ENCODE measurements at places on chromosomes 1 and 21.

GRCh38 chr21:43590194-43590593 lies 69.1 kb downstream of the HSF2BP start:
- DNase-seq: no peak

- no peak for DNase-seq
Measured at GRCh38 chr21:17859661-17860060, 40.5 kb upstream of the C21orf91 start.

DNA sequence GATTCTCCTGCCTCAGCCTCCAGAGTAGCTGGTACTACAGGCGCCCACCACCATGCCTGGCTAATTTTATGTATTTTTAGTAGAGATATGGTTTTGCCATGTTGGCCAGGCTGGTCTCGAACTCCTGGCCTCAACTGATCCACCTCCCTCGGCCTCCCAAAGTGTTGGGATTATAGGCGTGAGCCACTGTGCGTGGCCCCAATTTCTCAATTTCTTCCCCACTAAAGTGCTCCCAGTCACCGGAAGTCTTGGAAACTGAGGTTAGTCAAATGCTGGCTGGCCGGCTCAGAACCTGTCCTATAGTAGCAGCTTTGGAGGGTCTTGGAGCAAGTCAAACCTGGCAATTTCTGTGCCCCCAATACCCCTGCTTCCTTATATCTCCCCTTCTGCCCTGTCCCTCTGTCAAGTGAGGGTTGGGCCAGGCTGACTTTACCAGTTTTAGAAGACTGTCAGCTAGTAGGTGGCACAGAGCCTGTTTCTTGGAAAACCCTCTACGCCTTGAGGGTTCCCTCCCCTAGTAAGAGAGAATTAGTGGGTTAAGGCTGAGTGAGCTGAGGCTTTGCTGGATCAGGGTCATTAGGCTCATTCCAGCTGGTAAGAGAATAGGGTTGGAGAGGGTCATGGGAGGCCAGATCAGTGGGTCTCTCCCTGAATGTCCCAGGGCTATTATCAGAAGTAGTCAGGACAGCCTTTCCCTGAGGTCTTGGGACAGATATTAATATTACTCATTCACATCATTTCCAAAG lies 8.3 kb upstream of the EPB41 start:
- DNase-seq: no peak

- DNase-seq: no peak
Measured at GRCh38 chr1:186715887-186716809, 35.9 kb upstream of the PTGS2 start.

DNA sequence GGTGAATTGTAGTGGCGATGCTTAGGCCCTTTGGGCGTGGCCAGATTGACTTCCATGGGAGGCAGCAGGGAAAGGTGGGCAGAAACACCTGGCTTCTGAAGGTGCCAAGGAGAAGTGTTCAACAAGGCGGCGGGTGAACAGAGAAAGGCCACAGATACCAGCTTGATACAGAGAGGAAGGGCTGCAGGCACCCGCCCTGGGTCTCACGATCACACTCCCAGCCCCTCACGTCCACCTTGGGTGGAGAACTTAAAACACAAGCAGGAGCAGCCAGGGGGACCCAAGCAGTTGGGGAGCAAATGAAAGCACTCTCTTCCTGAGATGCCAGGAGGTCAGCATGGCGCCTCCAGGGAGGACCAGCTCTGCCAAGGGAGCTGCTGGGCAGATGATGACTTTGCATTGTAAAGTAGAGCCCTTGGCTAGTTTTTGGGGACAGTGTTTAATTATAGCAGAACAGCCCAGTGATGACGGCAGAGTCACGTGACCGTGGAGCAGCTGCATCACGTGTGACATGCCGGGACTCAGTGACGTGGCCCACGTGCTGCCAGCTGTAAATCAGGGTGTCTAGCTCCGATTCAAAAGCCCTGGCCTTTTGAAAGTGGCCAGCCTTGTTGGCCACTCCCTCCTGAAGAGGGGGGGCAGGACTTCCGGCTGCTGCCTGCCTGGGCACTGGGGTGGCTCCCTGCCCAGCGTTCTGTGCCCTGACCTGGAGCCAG lies 19.0 kb downstream of the SLC37A1 start:
- DNase-seq: no peak

DNA sequence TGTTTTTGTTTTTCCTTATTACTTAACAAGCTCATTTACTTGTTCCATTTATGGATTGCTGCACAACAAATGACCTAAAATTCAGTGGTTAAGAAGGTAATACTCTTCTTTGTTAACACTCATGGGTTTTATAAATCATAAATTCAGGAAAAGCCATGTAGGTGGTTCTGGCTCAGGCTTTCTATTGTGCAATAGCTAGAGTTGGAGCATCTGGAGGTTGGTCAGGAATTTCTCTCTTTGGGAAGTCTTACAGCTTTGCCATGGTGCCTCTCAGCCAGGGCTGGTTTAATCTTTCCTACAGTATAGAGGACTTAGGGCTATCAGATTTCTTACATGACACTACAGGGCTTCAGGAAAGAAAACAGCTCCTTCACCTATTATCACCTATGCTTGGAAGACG lies 1677.1 kb downstream of the KCNT2 start:
- no peak for DNase-seq

GRCh38 chr1:210123383-210123782 lies 109.2 kb upstream of the SERTAD4 start:
- no peak for DNase-seq

DNA sequence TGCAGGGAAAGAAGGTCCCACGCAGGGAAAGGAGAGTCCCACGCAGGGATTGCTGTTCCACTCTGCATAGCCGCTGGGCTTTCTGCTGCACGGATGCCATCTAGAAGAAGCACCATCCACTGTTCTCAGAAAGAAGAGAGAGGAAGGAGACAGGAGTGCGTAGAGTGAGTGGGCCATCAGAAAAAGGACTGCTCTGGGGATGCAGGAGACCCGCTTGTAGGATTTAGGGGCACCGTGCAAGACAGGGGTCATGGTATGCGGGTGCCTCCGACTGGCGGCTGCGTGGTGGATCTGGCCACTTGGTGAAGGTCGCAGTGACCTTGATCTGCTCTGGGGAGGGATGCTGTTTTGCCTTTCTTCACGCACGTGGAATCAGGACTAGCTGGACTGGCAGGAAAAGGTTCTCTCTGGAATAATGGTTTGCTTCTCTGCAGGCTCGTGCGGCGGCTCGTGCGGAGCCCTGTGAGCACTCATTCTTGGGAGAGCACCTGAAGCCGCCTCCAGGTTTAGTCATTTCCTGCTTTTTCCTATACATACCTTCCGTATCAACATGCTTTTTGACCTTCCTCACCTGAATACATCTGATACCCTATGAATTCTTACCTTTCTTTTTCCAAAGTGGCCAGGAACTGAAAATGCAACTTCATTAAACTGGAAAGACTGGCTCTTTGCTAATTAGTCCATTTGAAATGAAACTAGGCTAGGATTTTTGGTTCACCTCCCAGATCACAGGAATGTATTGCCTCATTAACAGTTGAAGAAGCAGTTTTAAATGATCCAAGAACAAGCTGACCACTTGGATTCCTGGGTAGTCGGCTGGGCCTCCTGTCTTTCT lies 181.6 kb downstream of the KIF26B start:
- no peak for DNase-seq

GRCh38 chr1:200174525-200175295 lies 147.2 kb downstream of the NR5A2 start:
- DNase-seq: no peak

DNA sequence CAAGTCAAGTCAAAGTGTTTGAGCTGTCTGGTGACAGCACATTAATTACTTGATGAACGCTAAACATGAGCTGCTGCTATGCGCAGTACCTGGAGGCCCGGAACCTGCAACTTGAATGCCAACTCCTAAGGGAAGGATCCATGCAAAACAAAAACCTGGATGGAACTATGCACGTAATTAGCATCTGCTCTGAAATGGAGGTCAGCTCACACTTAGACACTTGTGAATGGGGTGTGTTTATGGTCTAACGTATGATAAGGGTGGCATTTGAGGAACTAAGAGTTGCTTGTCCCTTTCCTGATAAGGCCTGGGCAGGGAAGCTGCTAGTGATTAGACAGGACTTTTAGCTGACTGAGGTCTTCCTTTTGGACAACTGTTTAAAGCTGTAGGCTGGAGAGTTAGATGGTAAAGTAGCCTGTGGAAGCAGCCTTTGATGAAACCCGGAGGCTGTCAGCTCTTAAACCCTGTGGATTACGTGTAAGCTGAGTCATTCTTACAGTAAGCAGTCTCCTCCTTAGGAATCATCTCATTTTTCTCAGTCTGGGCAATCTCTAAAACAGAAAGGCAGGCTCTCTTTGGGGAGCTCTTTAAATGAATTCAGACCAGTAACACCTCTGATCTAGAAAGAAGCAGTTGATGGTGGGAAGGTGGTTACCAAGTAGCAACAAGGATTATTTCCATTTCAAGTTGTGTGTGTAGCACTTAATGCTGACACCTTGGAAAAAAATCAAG lies 6.8 kb downstream of the TENT5C start:
- no peak for DNase-seq

DNA sequence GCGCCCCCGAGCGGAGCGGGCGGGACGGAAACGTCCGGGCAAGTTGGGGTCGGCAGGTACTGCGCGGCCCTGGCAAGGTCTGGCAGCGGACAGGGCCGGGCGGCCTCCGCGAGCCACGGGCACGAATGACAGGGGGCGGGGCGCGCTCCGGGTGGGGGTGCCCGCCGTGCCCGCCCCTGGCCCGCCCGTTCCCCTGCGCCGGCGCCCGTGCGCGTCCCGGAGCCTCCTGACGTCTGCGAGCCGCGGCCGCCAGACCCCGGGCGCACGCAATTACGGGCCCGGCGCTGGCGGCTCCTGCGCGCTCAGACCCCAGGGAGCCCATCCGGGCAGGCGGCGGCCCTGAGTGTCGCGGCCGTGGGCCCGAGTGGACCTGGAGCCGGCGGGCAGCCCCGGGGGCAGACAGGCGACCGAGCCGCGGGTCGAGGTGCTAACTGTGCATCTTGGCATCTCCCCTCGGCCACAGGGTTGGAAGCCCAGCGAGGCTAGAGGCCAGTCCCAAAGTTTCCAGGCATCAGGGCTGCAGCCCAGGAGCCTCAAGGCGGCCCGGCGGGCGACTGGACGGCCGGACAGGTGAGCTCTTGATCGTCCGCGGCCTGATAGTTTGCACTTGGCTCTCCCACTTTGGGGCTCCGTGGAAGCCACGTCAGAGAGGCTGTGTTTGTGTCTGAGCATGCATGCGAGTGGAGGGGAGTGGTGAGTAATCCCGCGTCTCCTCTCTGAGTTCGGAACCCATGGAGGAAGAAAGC lies 918 bp downstream of the MIB2 start:
- DNase-seq: no peak

DNA sequence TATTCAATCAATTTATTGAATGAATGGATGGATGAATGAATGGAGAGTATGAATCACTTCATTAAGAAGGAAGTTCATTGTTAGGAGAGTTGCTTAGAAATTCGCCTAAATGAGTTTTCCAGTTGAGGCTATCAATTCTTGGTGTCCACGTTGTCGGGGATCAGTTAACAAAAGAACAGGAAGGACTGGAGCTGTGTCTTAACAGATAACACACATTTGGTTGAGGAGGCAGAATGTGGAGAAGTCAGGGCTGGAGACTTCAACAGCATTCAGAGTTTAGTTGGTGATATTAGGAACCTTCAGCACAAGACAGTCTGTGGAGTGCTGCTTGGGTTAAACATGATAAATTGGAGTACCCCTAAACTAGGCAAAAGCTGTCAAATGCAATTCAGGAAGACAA lies 33.7 kb downstream of the ZBTB18 start:
- no peak for DNase-seq

DNA sequence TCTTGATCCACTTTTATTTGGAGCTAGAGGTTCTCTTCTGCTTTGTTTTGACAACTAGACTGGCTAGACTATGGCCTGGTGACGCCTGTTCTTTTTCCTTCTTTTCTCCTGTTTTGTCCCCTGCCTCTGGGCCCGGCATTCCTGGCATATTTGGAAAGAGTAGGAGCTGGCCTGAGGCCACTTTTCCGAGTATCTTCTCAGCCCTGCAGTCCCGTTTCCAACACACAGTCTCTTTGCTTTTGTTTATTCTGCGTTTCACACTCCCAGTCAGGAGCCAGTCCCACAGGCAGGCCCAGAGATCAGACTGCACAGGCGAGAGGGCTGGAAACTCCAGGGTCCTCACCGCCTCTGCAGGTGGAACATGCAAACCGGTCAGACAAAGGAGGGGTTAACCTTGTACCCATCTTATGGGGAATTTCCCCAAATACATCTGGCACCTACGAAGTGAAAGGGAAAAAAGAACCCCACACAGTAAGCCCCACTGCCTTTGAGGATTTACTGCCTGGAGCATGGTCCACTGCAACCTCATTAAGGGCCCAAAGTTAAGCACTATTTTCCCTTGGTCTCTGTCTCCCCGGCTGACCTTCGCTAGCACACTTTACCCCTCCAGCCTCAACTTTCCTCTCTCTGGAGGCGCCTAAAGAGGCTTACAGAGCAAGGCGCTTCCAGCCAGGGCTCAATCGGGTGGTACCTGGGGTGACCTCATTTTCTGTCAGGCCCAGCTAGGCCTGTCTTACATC lies 141.1 kb downstream of the TOMM20 start:
- no peak for DNase-seq

DNA sequence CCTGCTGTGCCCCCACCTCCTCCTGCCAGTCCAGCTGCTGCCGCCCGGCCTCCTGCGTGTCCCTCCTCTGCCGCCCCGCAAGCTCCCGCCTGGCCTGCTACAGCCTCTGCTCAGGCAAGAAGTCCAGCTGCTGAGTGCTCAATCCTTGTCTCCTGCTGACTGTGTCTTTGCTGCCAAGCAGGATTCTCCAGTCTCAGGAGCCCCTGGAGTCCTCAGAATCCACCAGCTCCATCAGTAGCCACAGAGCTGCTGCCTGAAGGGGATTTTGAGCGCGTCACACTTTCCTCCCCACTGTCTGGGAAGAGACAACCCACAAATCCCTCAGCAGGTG lies 973 bp downstream of the KRTAP10-11 start:
- no peak for DNase-seq

DNA sequence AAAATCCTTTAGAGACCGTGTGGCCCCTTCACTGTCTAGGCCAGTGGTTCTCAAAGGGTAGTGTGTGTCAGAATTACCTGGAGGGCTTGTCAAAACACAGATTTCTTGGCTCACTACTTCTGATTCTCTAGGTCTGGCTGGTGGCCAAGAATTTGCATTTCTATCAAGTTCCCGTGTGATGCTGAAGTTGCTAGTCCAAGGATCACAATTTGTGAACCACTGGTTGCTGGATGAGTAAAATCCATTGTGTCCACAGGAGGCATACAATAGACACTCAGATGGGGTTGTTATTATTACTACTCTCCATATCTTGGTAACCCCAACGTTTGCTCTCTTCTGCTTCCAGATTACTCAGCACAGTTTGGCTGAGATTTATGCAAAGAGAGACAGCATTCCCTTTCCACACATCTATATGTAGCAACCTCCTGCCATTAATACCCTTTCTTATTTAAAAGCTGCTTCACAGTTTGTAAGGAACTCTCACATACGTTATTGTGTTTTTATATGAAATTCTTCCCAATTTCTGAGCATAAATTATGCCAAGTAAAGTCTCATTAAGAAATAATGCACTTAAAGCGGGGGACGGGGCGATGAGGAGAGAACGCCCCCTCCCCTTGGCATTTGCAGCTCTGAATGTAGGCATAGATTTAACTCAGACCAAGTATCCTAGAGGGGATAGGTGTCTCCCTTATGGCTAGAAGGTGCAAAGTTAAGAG lies 720 bp upstream of the TMCC2 start:
- DNase-seq: no peak

All from GM18507 (cell line).